ELR (cell line): ENCODE measurements at places on chromosomes 6 and 20.
A peak's percentile ranks its signal among the peaks of the same experiment; 100 is the strongest.

GRCh38 chr6:166764473-166765233, 137.6 kb upstream of the RPS6KA2 start:
- DNase-seq, result no peak

GRCh38 chr20:63498960-63499337, at the start of gene EEF1A2:
Gene EEF1A2, minus strand, starts transcription at chr20:63499083. Its CDS starts 1,320 bp downstream, at chr20:63497763.
- peak; percentile 39 for DNase-seq

DNA sequence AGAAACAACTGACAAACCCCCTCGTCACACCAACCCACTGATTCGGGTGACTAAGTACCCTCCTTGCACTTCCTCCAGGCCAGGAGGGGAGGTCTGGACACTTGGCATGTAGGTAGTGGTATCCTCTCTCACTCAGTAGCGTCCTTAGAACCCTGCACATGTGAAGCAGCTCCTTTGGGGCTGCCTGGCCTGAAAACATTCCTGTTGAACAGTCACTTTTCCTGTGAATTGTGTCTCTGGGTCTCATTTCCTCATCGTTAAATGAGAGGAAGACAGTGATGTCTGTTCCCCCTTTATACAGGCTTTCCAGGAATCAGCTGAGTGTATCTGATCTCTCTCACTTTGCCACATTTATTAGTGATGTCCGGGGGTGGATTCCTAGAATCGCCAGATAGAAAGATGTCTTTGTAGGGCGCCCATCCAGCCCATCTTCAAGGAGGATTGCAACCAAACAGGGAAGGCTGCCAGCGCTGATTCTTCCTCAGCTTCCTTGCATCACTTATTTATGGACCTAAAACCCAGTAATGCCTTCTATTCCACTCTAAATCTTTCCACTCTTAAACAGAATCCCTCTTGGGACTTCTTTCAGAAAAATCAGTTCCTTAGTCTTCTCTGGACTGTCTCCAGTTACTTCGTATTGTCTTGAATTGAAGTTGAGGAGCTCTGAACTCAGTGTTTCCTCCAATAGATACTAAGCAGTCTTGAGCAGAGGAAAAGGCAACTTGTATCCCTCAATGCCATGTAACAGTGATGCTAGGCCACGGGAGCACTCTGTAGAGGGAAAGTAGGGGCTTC, 9.4 kb upstream of the POPDC3 start:
- no peak for DNase-seq

DNA sequence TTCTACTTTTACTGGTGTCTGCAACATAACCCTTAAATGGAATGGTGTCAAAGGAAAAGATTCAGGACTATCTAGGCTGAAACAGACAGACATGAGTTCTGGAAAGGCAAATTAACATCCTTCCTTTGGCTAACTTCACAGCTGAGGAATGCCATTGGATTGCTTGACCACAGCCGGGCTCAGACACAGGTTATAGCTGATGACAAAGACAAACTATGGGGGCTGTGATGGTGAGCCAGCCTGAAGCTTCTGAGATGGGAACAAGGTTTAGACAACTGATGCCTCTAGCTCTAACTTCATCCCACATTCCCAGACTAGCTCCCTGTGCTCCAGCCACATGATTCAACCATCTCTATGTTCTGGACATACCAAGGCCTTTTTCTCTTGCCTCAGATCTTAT, 15.3 kb downstream of the POLR1C start:
- no peak for DNase-seq
